ENCODE measurements at places on chromosomes 5 and 9.

- no peak for DNase-seq
Observed at GRCh38 chr5:57482671-57483106, at the start of gene ACTBL2. TSS of gene ACTBL2 (minus strand) at chr5:57482811. CDS start at chr5:57482707, 104 bp downstream.

DNA sequence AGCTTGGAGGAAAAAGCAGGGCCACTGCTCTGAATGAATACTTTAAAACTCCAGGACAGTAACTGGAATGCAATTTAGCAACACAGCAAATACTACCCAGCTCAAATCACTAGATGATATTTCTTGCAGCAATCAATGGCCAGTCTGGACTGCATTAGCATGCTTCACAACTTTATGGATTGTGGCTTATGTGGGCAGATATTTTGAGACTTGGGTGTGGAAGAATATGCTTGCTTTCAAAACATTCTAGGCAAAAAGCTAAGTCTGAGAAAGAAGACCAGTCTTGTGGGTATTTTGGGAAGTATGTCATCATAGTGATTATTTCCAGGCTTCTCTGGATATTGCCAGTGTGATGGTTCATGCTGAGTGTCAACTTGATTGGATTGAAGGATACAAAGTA is 3.1 kb downstream of the RANBP3L start:
- no peak for DNase-seq

- no peak for DNase-seq
Observed at GRCh38 chr9:35211854-35212253, 50.0 kb downstream of the UNC13B start.

GRCh38 chr5:158154226-158155005 is 295.5 kb upstream of the CLINT1 start:
- DNase-seq: no peak

- no peak for DNase-seq
Observed at GRCh38 chr5:34742061-34742460, 85.9 kb downstream of the RAI14 start.

DNA sequence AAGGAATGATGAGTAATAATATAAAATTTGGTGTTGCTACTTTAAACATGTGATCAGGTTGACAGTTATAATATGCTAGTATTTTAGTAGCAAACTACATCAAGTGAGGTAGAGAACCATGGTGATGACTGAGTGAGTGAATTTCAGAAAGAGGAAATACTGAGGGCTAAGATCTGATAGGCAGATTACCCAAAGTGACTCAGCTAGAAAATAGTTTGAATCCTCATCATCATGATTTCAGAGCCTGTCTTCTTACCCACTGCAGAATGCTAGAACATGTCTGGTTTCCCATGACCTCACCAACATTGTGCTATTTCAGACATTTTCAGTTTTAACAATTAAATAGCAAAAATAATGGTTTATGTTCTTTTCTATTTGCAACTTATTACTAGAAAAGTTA is 602.1 kb downstream of the TAF11L14 start:
- no peak for DNase-seq

DNA sequence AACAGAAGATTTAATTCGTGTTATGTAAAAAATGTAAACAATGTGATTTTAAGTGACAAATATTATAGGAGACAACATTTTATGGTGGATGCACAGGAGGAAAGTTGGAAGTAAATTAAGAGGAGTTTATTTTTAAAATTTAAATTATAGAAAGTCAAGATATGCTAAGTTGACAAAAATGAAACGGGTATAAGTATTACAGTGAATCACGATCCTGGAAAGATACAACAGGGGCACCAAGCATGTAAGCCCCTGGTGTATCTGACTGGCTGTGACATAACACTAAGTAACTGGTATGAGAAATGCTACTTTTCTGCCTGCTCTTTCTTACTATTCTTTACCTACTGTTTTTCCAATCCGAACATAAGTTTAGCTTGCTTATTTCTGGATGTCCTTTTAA is 419.8 kb upstream of the CHD1 start:
- no peak for DNase-seq

DNA sequence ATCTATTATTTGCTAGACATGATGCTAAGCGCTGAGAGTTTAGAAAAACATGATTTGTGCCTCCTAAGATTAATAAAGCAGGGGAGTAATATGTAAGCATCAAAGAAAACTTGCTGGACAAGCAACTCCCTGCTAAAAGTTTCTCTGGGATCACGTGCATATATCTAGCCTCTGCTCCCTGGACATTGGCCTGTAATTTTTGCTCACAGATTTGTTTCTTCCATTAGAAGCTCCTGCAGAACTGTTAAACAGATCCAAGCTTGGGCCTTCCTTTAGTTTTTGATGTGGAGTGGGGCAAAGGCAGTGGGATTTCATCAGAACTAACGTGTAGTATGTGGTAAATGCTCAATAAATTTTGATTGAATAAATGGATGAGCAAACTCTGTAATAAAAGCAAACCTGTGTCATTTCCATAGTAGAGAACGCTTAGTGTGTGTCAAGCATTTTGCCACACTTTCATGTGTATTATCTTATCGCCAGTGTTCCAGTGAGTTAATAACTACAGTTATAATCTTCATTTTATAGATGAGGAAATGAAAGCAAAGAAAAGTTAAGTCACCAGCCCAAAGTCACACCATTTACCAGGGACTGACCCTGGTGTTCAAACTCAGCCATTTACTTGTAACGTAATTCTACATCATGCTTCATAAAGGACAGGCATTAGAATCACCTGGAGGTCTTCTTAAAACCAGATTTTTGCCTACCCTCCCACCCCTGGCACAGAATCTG is 100.3 kb downstream of the PCSK5 start:
- no peak for DNase-seq

DNA sequence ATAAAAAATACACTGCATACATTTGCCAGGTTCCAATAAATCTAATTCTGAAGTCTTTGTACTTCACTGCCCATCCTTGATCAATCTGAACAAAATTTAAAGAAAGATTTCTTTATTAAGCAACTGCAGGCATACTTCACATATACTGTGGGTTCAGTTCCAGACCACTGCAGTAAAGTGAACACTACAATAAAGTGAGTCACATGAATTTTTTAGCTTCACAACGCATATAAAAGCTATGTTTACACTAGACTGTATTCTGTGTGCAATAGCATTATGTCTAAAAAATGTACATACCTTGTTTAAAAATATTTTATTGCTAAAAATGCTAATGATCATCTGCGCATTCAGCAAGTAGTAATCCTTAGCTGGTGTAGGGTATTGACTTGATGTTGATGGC is 52.1 kb downstream of the SSBP2 start:
- no peak for DNase-seq

DNA sequence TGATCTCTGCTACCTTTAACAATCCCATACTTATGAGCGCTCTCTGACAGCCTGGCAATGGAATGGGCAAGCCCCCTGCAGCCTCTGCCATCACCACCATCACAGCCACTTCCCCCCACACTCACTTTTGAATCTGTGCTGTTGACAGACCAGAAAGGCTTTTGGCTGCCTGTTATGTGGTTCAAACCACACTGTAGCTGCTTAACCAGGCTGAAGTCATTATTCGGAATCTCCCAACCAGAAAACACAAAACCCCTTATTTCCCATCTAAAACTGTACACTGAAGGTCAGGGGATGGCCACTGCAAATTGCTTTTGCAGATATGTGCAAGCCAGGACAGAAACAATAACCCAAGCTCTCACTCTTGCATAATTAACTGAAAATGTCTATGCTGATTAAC is 35.8 kb downstream of the PTCH1 start:
- no peak for DNase-seq

- DNase-seq: no peak
Observed at GRCh38 chr9:118192807-118193206, 488.6 kb downstream of the TLR4 start.

GRCh38 chr5:142095651-142096330 is 12.8 kb upstream of the NDFIP1 start:
- peak; percentile 69 for DNase-seq
